Muscle of leg (tissue), 16 donors: ENCODE measurements at places on chromosomes 12 and 14.
A peak's percentile ranks its signal among the peaks of the same experiment; 100 is the strongest.

- DNase-seq, result no peak
Observed at GRCh38 chr12:11907625-11908024, 163.1 kb upstream of the BCL2L14 start.

DNA sequence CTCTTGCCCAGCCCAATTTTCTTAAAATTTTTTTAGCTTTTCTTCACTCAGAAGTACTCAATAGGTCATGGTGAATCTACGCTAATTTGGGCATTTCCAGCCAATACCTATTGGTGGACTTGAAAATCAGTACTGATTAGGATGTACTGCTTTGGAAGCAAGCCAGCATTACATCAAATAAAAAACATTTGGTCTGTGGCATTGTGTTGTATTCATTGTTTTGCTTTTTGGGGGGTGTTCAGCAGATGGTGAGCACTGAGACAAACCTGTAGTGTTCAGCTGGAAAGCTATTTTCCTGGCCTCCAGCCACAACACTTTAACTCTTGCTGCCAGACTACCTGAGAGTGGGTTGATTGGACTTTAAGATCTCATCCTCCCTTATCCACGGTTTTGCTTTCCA, 4.0 kb downstream of the MAPKAPK5 start:
- DNase-seq, result no peak

GRCh38 chr12:132290203-132290540, 39.2 kb downstream of the GALNT9 start:
- DNase-seq, result no peak

DNA sequence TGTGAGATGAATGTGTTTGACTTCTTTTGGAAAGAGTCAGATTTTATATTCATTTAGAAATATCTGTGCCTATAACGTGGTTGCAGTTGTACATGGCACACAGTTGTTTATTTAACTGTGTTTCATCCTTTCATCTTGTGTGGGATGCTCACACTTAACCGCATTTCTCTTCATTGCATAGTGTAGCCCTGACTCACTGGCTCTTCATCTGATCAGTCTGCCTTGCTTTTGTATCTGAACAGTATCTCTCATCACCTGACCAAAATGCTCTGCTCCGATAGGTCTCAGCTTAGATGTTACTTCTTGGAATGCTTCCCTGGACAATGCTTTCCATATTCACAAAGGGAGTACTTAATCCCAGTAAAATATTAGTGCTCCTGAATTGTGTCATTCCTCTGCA, 83.4 kb downstream of the PDE3A start:
- no peak for DNase-seq

DNA sequence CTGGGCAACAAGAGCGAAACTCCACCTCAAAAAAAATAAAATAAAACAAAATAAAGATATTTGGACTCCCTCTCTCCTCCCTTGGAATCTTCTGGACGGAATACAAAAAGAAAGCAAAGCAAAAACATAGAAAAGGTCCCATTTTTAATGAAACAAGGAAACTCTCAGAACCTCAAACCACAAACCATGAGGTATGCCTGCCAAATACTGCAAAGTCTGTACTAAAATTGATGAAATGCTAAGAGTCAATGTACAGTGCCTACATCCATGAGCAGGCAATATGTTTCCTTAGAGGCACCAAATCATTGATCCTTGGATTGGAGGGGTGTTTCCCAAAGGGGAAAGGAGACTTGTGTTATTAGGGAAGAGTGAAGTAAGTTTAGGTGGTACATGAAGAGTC, 8.2 kb upstream of the RPS6KA5 start:
- DNase-seq, result no peak

GRCh38 chr14:100192250-100192671, 32.8 kb upstream of the DEGS2 start:
- peak; percentile 36 for DNase-seq

- no peak for DNase-seq
Observed at GRCh38 chr12:62761658-62762057, 173.3 kb downstream of the PPM1H start.

DNA sequence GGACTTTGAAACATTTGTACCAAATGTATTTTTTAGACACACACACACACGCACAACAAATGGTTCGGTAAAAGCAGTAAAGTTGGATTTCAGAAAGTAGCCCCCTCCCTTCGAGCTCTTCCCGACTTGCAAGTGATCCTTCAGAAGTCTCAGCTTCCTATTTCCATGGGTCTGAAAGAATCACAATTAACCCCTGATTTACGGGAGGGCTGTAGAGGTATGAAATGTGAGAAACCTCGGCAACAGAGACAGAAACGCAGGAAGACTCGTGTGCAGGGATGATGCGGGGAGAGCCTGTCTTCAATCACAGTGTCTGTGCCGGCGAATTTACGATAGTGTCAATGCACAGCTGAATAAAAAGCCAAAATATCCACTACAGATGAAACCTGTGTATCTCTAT, 60.7 kb upstream of the VRK1 start:
- DNase-seq, result no peak

DNA sequence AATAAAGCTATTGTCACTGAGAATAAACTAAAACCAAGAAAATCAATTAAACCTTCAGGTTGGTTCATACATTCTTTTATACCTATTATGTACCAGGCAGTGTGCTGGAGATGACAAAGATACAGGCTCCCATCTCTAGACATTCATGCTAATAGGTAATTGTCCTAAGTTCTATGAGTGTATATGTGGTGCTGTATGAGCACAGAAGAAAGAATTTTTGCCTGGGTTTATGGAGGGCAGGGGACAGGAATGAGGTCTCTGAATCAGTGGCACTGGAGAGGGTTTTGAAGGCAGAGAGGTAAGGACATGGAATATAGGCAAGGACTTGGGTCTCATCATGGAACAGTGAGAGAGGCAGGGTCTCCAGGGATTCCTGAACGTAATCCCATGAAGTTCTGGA, 38.7 kb downstream of the MAP1LC3B2 start:
- no peak for DNase-seq

DNA sequence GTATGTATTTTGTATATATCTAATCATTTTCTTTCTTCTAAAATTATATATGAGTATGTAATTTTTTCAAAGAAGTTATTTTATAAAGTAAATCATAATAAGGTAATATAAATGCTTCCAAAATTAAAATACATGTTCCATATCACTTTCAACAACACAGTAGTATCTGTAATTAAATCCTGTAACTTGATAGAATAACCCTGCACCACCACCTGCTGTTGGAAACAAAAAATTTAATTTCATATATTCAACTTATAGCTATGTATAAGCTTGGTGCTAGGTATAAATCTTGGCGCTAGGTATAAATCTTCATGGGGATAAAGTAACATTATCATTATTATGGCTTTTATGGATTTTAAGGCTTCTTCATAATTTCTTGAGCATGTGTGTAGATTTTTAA, 149.7 kb upstream of the DCN start:
- peak; percentile 74 for DNase-seq

DNA sequence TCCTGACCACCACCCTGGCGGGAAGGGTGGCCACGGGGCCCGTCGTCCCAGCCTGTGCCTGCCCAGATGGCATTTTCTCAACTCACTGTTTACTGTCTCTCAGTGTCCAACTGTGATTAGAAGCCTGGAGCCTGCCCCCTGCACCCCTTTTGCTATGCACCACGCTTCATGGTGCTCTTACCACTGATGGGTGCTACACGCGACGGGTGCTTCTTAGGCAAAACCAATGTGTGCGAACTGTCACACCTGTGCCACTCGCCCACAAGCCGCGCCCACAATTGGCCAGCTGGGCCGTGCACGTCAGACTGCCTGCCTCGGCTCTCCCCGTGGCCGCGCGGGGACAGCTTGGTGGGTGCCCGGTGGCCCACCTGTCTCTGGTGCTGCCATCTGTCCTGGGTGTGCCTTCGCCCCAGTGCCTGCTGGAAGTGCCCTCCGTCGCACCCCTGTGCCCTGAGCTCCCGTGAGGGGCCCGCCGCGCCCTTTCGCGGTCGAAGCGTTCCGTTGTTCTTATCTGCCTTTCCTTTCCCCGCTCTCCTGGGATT, 15.1 kb upstream of the AMN start:
- no peak for DNase-seq

DNA sequence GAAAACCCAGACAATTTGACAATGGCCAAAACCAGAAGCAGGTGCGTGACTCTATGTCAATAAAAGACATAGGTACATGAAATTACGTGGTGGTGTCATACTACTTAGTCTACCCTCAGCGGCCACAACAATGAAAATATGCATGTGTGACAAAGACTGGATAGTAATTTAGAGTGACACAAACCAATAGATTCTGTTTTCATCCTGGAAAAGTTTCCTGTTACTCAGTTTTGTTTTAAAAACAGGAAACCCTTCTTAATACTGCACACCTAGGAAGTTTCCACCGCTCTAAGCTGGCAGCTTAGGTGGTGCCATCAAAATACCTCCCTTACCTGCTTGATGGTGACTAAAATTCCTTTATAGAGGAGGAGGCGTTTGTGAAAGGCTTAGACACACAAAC, 15.1 kb downstream of the POU6F1 start:
- DNase-seq, result no peak

DNA sequence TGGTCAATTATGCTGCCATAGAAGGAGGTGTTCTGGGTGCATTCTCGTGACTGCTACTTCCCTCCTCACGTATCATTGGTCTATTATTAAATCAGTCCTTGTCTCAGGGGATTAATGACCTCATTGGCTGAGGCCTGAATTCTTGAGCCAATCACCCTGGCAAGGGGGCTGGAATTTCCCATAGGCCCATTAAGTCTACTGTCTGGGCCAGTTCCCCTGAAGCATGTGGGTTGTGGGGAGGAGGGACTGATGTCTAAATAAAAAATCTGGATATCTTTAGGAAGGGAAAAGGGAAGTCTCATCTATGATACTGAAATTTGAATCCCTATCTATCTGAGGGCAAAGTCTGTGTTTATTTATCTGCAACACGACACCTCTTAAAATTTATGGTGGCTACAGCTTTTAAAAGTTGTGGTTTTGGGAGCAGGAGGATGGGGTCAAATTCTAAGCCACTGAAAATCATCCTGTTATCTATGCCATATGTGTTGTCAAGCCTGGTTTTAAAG, 71.9 kb downstream of the DYRK2 start:
- peak; percentile 81 for DNase-seq

- no peak for DNase-seq
Observed at GRCh38 chr12:42730291-42730690, 140.7 kb upstream of the PRICKLE1 start.

DNA sequence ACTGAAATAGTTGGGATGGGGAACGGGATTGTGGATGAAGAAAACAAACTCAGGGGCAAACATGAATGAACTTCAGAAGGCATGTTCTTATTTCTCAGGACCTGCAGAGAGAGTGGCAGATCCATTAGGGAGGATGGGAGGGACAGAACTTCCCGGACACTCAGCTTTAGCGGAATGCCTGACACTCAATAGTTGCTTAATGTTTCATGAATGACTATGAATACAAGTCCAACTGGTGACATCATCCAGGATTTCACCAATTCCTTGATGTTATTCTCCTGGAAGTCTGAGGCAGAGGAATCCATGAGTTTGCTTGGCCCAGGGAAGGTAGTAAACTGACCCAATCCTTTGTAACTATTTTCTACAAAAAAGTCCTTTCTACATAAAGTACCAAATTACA, 37.8 kb upstream of the LRRC10 start:
- DNase-seq, result peak; percentile 12

GRCh38 chr12:119412811-119413794, 78.6 kb downstream of the CCDC60 start:
- peak; percentile 60 for DNase-seq

GRCh38 chr14:33922125-33922524, 28.7 kb downstream of the EGLN3 start:
- DNase-seq, result no peak

DNA sequence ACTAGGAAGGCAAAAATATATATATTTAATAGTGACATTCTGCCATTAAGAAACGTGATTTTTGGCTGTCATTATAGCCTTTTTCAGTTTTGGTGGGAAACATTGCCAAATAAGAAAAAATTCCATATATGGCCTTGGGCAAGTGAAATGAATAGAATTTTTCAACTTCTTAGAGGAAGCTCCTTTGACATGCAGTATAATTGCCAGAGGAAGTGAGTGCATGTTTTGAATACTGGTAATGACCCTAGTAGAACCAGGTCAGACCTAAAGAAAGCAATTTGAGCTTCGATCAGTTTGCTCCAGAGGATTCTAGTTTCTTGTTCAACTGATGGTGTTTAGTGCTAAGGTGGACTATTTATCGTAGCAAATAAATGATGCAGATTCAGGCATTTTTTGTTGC, 26.2 kb upstream of the TRIM9 start:
- no peak for DNase-seq

GRCh38 chr12:47585507-47585906, 120.3 kb downstream of the RPAP3 start:
- no peak for DNase-seq

- no peak for DNase-seq
Observed at GRCh38 chr12:51862947-51863346, 14.4 kb upstream of the FIGNL2 start.

DNA sequence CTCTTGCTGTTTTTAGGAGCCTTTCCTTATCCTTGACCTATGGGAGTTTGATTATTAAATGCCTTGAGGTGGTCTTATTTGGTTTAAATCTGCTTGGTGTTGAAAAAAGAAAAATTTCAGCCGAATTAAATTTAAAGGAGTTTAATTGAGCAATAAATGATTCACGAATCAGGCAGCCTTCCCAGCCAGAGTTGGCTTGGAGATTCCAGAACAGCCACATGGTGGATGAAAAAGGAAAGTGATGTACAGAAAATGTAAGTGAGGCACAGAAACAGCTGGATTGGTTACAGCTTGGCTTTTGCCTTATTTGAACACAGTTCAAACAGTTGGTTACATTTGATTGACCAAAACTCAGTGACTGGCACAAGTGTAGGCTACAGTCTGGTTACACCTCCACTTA, 69.7 kb downstream of the WASHC3 start:
- DNase-seq, result no peak

DNA sequence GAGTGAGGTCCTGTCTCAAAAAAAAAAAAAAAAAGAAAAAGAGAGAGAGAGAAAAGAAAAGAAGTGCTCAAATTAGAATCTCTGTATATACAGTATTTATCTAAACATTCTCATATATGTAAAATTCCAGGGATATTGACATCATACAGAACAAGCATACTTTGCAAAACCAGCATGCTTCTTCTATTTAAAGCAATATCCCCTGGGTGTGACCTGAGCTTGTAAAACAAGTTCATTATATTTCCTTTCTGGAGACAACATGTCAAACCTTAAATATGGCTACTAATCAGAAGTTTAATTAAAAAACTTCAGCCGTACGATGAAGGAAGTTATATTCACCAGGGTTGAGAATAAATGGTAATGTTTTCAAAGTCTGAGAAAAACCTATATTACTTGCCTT, 175.8 kb upstream of the HMGA2 start:
- no peak for DNase-seq

DNA sequence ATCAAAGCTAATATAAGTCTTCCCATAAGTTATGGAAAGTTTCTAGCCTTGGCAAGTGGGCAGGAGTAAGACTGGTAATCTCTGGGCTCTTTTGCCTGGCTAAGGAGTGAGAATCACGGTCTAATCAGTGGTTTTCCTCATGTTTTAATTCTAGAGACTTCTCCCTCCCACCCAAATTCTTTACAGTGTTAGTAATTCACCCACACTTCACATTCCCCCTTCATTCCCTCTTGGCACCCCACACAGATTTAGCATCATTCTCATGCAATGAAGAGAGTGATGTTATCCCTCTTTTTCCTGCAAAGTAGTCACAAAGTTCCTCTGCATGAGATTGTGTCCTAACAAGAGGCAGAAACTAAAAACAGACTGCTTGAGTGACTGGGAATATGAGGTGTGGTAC, 28.6 kb upstream of the CACNA2D4 start:
- DNase-seq, result no peak

GRCh38 chr12:93581370-93581769, 8.9 kb downstream of the SOCS2 start:
- no peak for DNase-seq

GRCh38 chr14:61494018-61494417, 172.6 kb downstream of the PRKCH start:
- peak; percentile 68 for DNase-seq
